ENCODE measurements at places on chromosomes 2 and 18. TPM values are rescaled to one million over a fixed set of nuclear protein-coding genes. Genes with fewer than 3 reads are reported as not detected.

- DNase-seq = peak; percentile 78
- H3K4me1 ChIP-seq = peaks cover 8% of the 10 kb centered on the region
- H3K27me3 ChIP-seq = no peaks in the 10 kb centered on the region
- no peak overlapping the region for H3K4me3 ChIP-seq
These were observed 17.7 kb upstream of the HNRNPLL start for GRCh38 chr2:38620282-38620977.

The SNED1 gene
- total RNA-seq = 2.8 TPM

DNA sequence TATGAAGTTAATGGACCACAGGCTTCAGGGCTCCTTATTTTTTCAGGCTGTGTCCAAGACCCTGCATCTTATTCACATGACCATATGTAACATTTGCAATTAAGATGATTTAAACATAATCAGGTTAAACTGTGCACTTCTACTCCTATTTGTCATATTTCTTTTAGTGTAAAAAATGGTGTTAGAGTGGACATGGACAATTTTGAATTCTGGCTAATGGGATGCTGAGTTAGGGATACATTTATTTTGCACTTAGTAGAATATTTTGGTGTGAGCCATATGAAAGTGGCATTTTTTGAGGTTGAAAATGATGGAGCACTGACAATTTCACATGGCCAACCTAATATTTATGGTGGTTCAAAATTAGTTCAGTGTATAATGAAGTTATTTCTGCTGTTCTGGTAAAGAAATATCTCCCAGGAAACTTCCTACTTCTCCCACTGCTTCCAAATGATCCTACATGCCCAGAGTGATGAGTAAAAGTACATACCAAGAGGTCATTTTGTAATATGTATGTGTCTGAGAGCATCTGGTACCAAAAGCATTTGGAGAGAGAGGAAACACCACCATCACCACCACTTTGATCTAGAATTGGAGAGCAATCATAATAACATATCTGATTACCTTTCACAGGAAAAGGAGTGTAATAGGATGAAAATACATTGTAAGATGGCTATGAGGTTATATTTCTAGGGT lies 36.0 kb downstream of the GULP1 start:
- DNase-seq = no peak
- peaks cover 6% of the 10 kb centered on the region for H3K4me1 ChIP-seq
- H3K27ac ChIP-seq = no peak overlapping the region
- H3K27me3 ChIP-seq = no peaks in the 10 kb centered on the region

DNA sequence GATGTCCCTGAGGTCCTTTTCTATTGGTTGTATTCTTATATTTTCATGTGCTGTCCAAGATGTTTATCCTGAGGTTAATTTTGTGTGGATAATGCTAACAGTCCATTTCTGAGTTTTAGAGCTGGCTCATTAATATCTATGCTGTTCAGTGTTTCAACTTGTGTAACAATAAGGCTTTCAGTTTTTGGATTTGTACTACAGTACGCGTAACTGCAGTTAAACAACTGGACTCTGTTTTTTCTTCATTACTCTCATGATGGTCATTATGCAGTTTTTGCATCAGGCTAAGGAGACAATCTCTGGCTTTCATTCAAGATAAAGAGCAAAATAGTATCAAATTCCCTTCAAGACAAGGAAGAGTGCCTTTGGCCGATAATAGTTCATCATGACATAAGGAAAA lies 1364.8 kb downstream of the DPP10 start:
- H3K27me3 ChIP-seq = no peaks in the 10 kb centered on the region
- no peaks in the 10 kb centered on the region for H3K36me3 ChIP-seq
- no peak overlapping the region for H3K27ac ChIP-seq
- no peaks in the 10 kb centered on the region for H3K4me1 ChIP-seq
- DNase-seq = peak; percentile 46
- no peak overlapping the region for H3K4me3 ChIP-seq

- H3K36me3 ChIP-seq = no peaks in the 10 kb centered on the region
- no peak overlapping the region for H3K4me3 ChIP-seq
- DNase-seq = peak; percentile 35
- no peaks in the 10 kb centered on the region for H3K4me1 ChIP-seq
- no peaks in the 10 kb centered on the region for H3K27me3 ChIP-seq
These were observed 583.0 kb downstream of the THSD7B start for GRCh38 chr2:137348301-137348700.
